ENCODE measurements at places on chromosomes 1 and 21.
A peak's percentile ranks its signal among the peaks of the same experiment; 100 is the strongest.

GRCh38 chr1:27267153-27267552 lies 32.7 kb downstream of the WDTC1 start:
- peak; percentile 21 for DNase-seq

- DNase-seq = no peak
Measured at GRCh38 chr1:169529068-169529642, 43.4 kb upstream of the SLC19A2 start.

GRCh38 chr1:59015708-59016107 lies 231.9 kb upstream of the JUN start:
- DNase-seq = no peak

- DNase-seq = peak; percentile 42
Measured at GRCh38 chr1:112713466-112714312, 1.4 kb downstream of the PPM1J start.

- DNase-seq = no peak
Measured at GRCh38 chr1:153430561-153430960, 14.2 kb downstream of the S100A7A start.

DNA sequence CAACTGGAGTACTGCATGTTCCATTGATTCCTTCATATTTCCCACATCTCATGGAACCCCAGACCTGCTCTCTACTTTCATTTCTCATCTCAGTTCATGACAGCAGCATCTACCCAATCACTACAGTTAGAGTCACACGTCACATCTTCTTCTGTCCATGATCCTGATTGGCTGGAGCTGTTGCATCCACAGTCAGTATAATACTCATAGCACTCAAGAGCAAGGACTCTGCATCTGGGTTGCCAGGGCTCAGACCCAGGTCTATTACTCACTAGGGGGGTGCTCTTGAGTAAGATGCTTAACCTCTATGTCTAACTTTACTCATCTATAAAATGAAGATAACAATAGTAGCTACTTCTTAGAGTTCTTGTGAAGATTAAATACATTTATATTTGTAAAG lies 4.4 kb upstream of the XPR1 start:
- no peak for DNase-seq
